ENCODE measurements at places on chromosomes 5 and 9.

GRCh38 chr5:113204525-113205161, 228.0 kb downstream of the DCP2 start:
- no peak for DNase-seq

- peak; percentile 66 for DNase-seq
Measured at GRCh38 chr5:136082390-136083193, 50.1 kb upstream of the SMAD5 start.

DNA sequence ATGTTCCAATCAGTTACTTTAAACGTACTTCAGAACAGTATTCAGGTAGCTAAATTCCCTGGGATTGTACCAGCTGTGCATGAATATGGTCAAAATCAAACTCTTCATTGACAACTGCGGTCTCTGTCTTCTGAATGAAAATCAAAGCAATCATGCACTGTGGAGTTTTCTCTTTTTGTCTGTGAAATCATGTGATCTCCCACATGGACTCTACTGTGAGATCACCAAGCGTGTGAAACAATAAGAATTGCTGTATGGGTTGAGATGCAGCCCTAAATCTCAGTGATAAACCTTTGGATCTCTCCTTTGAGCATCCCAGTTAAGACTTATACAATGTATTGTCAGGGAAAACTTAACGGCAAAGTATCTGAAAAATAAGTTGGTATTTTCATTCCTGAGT, 6.1 kb downstream of the NRG2 start:
- DNase-seq = no peak

GRCh38 chr5:165328846-165329245, 1823.4 kb downstream of the MAT2B start:
- no peak for DNase-seq

- no peak for DNase-seq
Measured at GRCh38 chr9:15909297-15909696, 356.5 kb downstream of the CCDC171 start.

GRCh38 chr5:122404018-122404417, 92.0 kb downstream of the SNCAIP start:
- no peak for DNase-seq
